ENCODE measurements at places on chromosomes 3 and 15.

DNA sequence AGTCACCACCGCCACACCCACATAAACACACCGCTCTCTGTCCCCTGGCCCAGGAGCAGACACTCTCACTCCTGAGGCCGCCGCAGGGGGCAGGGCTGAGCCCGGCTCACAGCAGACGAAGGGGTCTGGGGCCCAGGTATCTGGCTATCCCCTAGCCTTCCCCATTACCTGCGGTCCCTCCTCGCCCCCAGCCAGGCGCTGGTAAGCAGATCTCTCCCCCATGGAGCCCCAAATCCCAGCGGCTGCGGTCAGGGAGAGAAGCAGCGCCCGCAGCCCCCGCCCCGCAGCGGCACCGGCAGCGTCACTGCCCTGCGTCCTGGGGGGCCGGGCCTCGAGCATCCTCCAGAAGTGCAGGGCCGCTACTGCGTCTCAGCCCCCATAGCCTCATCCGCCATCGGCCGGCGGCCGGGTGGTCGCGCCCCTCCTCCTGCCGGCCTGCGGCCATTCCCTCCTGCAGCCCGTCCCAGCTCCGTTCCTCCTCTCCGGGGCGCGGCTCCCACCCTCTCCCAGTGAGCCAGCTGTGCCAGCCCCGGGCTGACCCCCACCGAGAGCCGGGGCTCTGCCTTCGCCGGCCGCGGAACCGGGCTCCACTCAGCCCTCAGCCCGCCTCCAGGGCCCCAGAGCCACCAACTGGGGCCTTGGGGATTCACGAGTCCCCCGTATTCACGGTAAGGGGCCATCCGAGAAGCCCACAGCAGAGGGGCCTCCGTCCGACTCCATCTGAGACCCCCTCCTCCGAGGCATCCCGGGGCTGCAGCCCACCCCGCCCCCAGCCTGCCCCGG, 13.1 kb downstream of the TNK2 start:
- H3K27me3 ChIP-seq, result no peaks in the 10 kb centered on the region
- H3K36me3 ChIP-seq, result no peaks in the 10 kb centered on the region
- peak; percentile 66 for DNase-seq
- H3K4me3 ChIP-seq, result peak overlapping the region; percentile 48
- peak overlapping the region; percentile 94 for H3K27ac ChIP-seq

GRCh38 chr3:105862217-105862616, 6.6 kb downstream of the CBLB start:
- no peak overlapping the region for H3K27ac ChIP-seq
- no peak overlapping the region for H3K4me3 ChIP-seq
- no peaks in the 10 kb centered on the region for H3K27me3 ChIP-seq

DNA sequence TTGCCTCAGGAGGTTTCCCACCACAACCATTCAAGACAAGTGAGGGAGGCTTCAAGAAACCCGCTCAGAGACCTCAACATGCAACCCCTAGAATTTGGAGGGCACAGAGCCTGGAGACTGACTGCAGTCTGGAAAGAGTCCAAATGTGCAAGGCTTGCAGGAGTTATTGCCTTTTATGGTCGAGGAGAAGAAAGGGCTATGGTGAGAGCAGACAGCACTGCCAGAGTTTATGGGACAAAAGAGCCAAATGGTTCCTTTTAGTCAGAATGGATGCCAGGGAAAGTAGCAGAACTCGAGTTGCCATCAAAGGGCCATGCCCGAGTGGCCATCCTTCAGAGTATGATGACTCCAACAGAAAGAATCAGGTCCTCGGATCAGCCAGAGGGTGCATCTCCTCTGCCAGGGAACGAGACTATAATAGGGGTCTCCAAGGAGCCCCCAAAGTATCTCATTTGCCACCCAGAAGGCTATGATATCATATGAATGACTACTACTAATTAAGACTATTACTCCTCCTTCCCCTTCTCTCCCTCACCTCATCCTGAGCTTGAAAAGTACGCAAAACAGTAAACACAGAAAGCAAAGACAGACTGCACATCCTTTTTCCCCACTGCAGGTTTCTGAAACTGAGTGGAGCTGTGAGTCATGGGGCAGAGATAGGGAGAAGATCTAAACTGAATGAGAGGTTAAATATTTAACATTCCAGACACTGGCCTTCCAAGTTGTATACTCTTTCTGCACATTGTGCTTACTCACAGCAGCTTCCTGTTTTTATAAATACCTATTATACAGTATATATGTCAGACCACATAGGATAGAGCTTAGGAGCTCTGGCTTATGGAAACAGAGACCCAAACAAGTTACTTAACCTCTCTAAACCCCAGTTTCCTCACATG, 33.9 kb upstream of the TMCO5A start:
- H3K27ac ChIP-seq, result no peak overlapping the region
- no peak for DNase-seq
- H3K4me3 ChIP-seq, result no peak overlapping the region
- H3K36me3 ChIP-seq, result no peaks in the 10 kb centered on the region

DNA sequence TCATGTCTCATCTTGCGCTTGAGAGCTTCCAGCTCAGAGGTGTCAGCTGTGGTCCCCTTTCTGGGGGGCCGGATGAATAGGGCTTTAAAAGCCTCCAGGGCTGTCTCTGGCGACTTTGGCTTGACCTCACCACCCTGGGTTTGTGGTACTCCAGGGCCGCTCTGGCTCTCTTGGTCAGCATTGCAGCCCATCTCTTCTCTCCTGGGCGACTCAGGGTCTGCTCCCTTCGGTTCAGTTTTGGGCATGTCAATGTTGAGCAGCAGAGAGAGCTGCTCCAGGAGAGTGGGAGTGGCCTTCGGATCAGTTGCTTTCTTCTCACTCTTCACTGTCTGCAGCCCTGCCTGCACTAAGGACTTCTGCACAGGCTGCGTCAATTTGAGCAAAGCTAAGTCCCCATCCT, 127.9 kb downstream of the FMN1 start:
- no peak overlapping the region for H3K27ac ChIP-seq
- peak overlapping the region; percentile 32 for H3K4me3 ChIP-seq
- no peak for DNase-seq
- no peaks in the 10 kb centered on the region for H3K4me1 ChIP-seq

GRCh38 chr3:2929574-2929973, 180.6 kb downstream of the IL5RA start:
- H3K27ac ChIP-seq, result no peak overlapping the region
- H3K4me1 ChIP-seq, result no peaks in the 10 kb centered on the region
- no peak for DNase-seq
- H3K27me3 ChIP-seq, result no peaks in the 10 kb centered on the region
- no peaks in the 10 kb centered on the region for H3K36me3 ChIP-seq
- H3K4me3 ChIP-seq, result no peak overlapping the region

GRCh38 chr3:167520266-167521005, 46.6 kb upstream of the SERPINI2 start:
- H3K4me3 ChIP-seq, result no peak overlapping the region
- no peaks in the 10 kb centered on the region for H3K27me3 ChIP-seq
- no peaks in the 10 kb centered on the region for H3K4me1 ChIP-seq
- no peak for DNase-seq

DNA sequence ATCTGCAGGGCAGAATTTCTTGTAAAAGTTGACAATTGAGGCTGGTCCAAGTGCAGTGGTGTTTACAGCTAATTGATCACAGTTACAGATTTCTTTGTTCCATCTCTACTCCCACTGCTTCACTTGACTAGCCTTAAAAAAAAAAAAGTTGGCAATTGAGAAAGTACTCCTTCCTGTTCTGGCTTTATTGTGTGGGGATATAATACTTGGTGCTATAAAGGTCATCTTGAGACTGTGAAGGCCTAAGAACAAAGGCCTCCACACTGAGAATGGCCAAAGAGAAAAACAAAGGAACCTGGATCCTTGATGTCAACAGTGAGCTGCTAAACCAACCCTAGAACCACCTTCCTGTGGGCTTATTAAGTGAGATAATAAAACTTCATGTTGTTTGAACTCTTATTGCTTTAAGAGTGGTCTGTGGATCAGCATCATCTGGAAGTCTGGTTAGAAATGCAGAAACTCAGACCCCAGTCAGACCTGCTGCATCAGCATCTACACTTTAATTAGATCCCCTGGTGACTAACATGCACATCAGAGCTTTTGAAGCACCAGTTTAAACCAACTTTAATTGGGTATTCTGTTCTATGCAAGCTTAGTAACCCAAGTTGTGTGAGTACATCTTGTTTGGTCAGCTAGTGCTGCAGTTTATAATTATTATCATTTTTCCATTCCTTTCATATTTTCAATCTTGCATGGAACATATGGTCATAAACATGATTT, 55.2 kb downstream of the TMOD3 start:
- no peaks in the 10 kb centered on the region for H3K27me3 ChIP-seq
- H3K4me1 ChIP-seq, result peaks cover 3% of the 10 kb centered on the region
- no peak for DNase-seq
- H3K4me3 ChIP-seq, result no peak overlapping the region
- peaks cover 8% of the 10 kb centered on the region for H3K36me3 ChIP-seq

- no peak overlapping the region for H3K27ac ChIP-seq
- peaks cover 11% of the 10 kb centered on the region for H3K27me3 ChIP-seq
- H3K4me3 ChIP-seq, result no peak overlapping the region
- no peak for DNase-seq
- H3K4me1 ChIP-seq, result no peaks in the 10 kb centered on the region
These were observed 17.0 kb downstream of the CX3CR1 start for GRCh38 chr3:39262846-39263245.

DNA sequence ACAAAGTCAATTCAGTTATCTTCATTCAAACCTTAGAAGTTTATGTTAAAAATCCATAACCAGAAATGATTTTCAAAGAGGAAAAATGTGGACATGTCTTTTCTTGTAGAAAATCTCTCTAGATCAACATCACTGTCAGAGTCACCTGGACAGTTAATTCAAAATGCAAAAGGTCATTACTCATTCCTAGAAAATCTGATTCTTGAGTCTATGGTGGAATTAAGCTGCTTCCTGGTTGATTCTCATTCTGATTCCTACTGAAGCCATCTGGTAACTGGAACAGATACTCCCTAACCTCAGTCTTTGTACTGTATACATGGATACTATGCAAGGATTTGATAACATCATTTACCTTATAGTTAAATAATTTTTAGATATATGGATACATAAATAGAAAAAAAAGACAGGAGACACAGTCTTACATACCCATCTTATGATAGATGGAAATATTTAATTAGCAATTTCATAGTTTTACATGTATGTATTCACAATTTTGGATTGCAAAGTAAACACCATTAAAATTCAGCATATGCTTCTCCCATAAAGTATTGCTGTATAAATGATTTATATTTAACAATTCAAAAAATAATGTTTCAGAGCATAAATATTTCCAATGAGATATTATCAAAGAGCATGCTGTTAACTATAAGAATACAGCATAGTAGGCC, 693.2 kb upstream of the CCDC54 start:
- DNase-seq, result no peak
- H3K27me3 ChIP-seq, result no peaks in the 10 kb centered on the region
- no peaks in the 10 kb centered on the region for H3K4me1 ChIP-seq
- no peak overlapping the region for H3K27ac ChIP-seq
- no peak overlapping the region for H3K4me3 ChIP-seq

GRCh38 chr3:30286811-30287210, 319.6 kb upstream of the TGFBR2 start:
- no peaks in the 10 kb centered on the region for H3K36me3 ChIP-seq
- no peaks in the 10 kb centered on the region for H3K27me3 ChIP-seq
- H3K4me1 ChIP-seq, result peaks cover 16% of the 10 kb centered on the region
- H3K4me3 ChIP-seq, result no peak overlapping the region
- H3K27ac ChIP-seq, result peak overlapping the region; percentile 80

DNA sequence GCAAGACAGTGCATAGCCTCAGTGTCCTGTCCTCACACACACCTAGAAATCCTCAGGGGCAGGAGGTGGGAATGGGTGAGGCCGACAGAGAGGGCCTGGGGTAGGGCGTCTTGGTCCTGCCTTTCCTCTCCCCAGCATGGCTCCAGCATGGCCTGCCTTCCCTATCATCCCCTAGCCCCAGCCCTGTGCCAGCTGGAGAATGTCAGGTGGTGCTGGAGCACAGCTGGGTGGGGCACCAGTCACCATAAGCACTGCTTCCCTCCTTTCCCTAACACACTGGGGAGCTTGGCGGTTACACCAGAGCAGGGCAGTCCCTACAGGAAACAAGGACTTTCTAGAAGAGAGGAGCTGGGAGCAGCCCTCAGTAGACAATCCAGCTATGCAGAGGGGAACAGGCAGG, 236.8 kb downstream of the KLF13 start:
- no peaks in the 10 kb centered on the region for H3K4me1 ChIP-seq
- H3K36me3 ChIP-seq, result no peaks in the 10 kb centered on the region
- no peaks in the 10 kb centered on the region for H3K27me3 ChIP-seq
- no peak overlapping the region for H3K4me3 ChIP-seq
- DNase-seq, result no peak

DNA sequence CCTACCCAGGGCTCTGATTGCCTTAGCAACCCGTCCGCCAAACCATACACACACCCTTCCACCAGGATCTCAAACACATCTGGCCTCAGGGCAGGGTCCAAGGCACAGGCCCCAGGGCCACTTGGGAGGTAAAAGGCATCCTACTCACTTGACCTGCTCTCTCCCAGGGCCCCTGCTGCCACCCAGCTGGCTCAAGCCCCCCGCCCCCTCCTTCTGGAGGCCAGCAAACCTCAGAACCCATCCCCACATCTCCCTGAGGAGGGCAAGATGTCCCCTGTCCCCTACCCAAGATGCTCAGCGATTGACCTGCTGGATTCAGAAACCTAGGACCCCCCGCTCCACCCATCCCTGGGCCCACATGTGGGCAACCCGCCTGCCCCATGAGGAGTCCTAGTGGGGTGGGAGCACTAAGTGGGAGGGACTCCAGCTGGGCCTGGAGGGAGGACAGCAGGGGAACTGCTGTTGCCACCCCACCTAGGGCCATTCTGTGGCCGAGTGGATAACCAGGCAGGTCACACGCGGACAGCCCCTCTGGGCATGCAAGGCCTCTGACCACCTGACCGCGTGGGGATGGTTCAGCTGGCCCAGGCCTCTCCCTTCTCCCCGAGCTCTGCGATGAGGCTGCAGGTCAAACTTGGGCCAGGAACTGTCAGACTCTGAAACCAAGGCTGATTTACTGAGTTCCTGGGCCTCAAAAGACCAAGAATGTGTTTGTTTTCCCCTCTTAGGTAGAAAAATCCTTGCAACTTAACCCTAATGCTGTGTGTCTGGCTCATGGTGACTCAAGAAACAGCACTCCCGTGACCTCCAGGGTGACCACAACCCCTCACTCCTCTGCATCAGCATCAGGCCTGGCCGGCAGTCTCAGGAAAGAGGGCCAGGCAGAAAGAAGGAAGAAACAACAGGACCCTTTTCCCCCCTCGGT, 4.2 kb downstream of the MFGE8 start:
- H3K4me1 ChIP-seq, result peaks cover 11% of the 10 kb centered on the region
- no peak overlapping the region for H3K4me3 ChIP-seq
- no peak for DNase-seq

DNA sequence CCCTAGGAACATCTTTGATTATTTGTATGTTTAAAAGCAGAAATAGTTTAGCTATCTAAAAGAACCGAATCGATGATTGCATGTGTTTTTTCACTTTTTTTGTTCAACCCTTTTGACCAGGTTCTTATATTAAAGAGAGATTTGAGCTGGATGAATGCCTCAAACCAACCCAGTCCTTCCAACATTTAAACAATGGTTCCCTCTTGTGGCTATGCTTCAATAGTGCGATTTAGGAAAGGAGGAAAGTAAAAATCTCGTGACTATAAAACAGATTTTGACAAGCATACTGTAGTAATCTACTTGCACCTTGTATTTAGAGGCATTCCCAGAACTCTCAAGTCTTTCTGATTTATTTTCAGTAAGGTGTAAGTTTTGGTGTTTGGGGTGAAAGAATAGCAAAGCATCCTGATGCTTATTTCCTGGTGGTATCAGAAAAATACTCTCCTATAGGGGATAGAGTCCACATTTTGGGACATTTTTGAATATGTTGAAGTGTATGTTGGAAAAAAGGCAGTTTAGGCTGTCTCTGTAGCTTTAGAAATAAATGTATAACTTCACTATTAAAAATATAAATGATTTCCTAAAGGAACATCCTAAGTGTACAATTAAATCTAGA, 159.6 kb upstream of the KCNH8 start:
- no peaks in the 10 kb centered on the region for H3K4me1 ChIP-seq
- H3K36me3 ChIP-seq, result no peaks in the 10 kb centered on the region
- H3K4me3 ChIP-seq, result no peak overlapping the region
- DNase-seq, result no peak

All from lung (tissue), 17 donors.